ENCODE measurements at places on chromosomes 12 and 14.
A peak's percentile ranks its signal among the peaks of the same experiment; 100 is the strongest.

DNA sequence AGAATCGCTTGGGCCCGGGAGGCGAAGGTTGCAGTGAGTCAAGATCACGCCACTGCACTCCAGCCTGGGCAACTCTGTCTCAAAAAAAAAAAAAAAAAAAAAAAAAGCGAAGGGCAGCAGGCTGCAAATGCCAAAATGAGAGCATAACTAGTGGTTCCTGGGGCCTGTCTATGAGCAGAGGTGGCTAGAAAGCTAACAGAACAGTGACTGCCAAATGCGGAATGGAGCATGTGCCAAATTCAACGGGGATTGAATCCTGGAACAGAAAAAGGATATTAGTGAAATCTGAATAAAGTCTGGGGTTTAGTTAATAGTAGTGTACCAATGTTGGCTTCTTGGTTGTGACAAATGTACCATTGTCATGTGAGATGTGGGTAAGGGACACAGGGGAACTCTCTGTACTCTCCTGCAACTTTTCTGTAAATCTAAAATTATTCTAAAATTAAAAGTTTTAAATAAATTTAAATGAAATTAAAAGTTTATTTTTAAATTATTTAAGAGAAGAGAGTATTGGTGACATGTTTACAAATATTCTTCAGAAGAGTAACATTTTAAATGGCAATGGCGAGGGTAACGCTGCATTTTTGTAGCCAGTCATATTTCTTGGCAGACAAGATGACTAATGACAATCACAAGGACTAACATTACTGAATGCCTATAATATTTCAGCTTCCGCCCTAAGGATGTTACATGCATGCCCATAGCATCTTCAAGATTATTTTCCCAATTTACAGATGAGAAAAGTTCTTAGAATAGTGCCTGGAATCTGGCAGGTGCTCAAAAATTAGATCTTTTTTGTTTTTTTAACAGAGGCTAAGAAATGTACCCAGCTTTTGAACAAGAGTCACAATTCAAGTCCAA lies 28.9 kb upstream of the NUDT4 start:
- H3K36me3 ChIP-seq, result no peaks in the 10 kb centered on the region
- no peaks in the 10 kb centered on the region for H3K4me1 ChIP-seq
- DNase-seq, result no peak
- no peak overlapping the region for H3K27ac ChIP-seq
- H3K4me3 ChIP-seq, result no peak overlapping the region

DNA sequence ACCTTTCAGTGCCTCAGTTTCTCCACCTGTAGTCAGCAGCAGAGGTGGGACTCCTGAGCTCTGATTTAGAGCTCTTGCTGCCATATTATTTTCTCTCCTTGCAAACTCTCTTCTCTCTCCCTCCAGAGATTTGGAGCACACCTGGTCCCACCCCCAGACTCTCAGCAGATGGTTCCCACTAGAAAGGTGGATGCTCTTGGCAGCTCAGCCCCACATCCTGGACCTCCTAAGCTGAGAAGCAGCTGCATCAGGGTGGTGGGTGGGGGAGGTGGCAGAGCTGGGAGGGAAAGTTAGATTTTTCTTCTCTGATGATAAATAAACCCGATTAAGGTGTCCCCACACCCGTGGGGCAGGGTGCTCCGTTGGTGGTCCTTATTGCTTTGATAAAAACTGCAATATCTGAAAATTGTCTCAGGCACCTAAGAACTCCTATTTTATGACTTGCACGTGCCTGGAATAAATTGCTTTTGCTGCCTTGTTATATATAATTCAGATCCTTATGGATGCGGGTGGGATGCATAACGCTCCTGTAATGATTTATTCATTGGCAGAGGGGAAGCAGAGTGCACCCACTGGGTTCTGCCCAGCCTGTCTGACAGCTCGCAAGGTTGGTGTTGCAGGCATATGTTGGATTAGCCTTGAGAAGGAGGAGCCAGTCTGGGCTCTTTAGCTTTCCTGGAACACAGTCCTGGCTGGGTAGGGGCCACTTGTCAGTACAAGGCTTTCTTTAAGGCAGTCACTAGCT lies 214.2 kb downstream of the SUDS3 start:
- no peak overlapping the region for H3K4me3 ChIP-seq
- no peak overlapping the region for H3K27ac ChIP-seq

GRCh38 chr14:48805315-48805714 lies 780.9 kb downstream of the RPS29 start:
- no peak overlapping the region for H3K27ac ChIP-seq
- H3K36me3 ChIP-seq, result no peaks in the 10 kb centered on the region
- no peak overlapping the region for H3K4me3 ChIP-seq
- no peak for DNase-seq

DNA sequence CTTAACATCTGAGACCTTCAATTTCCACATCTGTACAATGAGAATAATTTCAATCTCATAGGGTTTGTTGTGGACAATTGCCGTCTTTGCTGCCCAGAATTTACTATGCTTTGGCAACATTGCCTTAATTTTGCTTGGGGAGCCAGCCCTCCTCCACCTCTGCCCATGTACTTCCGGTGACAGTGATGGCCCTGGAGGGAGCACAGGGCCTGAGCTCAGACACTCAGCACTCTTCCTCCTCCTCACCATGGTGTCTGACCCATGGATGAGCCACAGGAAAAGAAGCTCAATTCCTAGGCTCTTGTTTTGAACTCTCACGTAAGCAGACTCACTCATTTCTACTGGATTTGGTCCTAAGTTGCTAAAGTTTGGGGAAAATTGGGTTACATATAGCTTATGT lies 58.2 kb downstream of the TBC1D30 start:
- no peak for DNase-seq
- no peaks in the 10 kb centered on the region for H3K36me3 ChIP-seq
- H3K4me1 ChIP-seq, result peaks cover 5% of the 10 kb centered on the region
- no peak overlapping the region for H3K27ac ChIP-seq

DNA sequence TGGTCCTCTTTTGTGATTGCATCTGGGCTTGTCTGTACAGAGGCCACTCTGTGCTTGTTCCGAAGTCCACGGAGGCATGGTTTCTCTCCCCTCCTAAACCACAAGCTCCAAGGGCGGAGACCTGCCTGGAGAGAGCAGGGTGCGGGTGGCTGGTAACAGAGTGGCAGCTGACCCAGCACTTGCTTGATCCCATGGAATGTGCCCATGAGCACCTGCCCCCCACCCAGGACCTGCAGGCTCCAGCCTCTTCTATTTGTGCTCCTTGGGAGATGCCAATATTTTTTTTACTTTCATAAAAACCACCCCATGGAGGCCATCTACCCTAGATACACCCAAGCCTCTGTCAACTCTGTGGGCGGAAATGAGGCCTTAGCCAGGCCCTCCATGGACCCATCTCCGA lies 104.7 kb downstream of the PRMT8 start:
- peaks cover 2% of the 10 kb centered on the region for H3K27me3 ChIP-seq
- DNase-seq, result no peak
- H3K4me1 ChIP-seq, result no peaks in the 10 kb centered on the region
- H3K27ac ChIP-seq, result no peak overlapping the region
- H3K36me3 ChIP-seq, result no peaks in the 10 kb centered on the region

DNA sequence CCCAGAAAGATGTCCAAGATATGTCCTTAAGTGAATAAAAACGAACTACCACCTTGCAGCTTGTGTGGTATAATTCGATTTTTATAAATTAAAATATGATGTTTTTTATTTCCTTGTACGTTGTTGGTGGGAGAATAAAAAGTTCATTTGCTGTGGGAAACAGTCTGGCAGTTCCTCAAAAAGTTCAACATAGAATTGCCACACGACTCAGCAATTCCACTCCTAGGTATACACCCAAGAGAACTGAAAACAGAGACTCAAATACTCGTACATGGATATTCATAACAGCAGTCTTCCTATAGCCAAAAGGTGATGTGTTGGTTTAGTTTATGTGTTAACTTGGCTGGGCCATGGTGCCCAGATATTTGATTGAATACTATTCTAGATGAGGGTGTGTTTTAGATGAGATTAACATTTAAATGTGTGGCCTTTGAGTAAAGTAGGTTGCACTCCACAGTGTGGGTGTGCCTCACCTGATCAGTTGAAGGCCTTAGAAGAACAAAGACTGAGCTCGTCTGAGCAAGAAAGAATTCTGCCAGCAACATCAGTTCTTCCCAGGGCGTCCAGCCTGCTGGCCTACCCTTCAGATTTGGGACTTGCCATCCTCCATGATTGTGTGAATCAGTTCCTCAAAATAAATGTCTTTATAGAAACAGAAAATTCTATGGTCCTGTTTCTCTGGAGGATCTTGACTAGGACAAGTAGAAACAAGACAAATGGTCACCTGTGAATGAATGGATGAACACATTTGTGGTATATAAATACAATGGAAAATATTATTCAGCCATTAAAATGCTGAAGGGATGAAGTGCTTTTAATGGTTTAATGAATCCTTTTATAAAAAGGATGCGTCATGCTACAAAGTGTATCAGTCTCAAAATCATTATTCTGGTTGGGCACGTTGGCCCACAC lies 5.1 kb upstream of the DENR start:
- no peak overlapping the region for H3K4me3 ChIP-seq
- H3K4me1 ChIP-seq, result peaks cover 8% of the 10 kb centered on the region
- H3K27me3 ChIP-seq, result no peaks in the 10 kb centered on the region
- H3K27ac ChIP-seq, result no peak overlapping the region
- no peak for DNase-seq

GRCh38 chr12:38995249-38995648 lies 89.9 kb upstream of the CPNE8 start:
- H3K4me3 ChIP-seq, result no peak overlapping the region
- DNase-seq, result no peak
- H3K27ac ChIP-seq, result no peak overlapping the region
- no peaks in the 10 kb centered on the region for H3K27me3 ChIP-seq
- no peaks in the 10 kb centered on the region for H3K4me1 ChIP-seq

DNA sequence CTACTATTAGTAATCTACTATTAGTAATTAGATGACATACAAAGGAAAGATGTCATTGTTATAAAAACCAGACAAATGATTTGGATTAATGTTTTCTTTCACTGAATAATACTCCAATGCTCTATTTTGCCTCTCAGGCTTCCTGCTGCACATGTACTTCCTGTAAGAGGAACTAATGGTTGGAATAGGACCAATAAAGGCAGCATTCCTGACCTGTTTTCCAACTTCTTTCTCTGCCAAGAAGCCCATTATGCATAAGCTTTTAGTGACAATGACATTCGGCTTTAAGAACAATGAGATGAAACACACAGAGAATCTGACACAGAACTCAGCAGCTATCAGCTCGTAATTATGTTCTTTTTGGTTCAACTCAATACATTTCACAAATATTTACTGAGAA lies 5.2 kb upstream of the C12orf56 start:
- no peaks in the 10 kb centered on the region for H3K36me3 ChIP-seq
- no peak for DNase-seq
- H3K27ac ChIP-seq, result no peak overlapping the region
- peaks cover 16% of the 10 kb centered on the region for H3K27me3 ChIP-seq
- no peak overlapping the region for H3K4me3 ChIP-seq

- no peak overlapping the region for H3K4me3 ChIP-seq
- H3K36me3 ChIP-seq, result peaks cover 1% of the 10 kb centered on the region
- H3K4me1 ChIP-seq, result peaks cover 5% of the 10 kb centered on the region
- DNase-seq, result no peak
These were observed 61.0 kb downstream of the LRRC74A start for GRCh38 chr14:76887191-76887590.

GRCh38 chr12:31849090-31849687 lies 110.0 kb upstream of the RESF1 start:
- H3K4me3 ChIP-seq, result no peak overlapping the region
- H3K27ac ChIP-seq, result no peak overlapping the region
- no peak for DNase-seq
- H3K36me3 ChIP-seq, result peaks cover 34% of the 10 kb centered on the region
- H3K27me3 ChIP-seq, result no peaks in the 10 kb centered on the region

DNA sequence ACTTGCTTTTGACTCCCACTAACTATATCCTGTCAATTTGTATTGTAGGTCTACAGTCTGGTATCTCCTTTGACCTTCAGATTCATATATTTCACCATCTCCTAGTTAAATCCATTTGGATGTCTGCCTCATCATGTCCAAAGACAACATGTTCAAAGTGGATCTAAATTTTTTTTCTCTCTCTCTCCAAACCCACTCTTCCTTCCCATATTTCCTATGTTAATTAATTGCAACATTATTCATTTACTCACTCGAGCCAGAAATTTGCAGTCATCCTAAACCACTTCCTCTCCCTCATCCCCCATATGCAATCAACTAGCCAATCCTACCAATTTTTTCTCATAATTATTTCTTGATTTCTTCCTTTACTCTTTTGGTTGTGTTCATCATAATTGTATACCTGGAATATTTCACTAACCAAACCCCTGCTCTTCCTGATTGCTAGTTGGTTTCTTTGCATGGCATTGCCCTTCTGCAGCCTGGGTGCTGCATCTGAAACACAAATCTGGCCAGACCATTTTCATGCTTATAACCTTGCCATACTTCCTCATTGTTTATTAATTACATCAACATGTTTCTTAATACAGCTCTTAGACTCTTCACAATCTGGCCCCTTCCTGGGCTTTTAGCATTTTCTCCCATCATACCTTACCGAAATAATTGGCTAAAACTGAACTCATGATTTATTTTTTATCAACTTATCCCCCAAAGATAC lies 442.2 kb downstream of the ADAMTS20 start:
- H3K36me3 ChIP-seq, result no peaks in the 10 kb centered on the region
- no peaks in the 10 kb centered on the region for H3K4me1 ChIP-seq
- no peaks in the 10 kb centered on the region for H3K27me3 ChIP-seq
- no peak overlapping the region for H3K4me3 ChIP-seq

- H3K27ac ChIP-seq, result no peak overlapping the region
- peaks cover 11% of the 10 kb centered on the region for H3K27me3 ChIP-seq
- H3K4me1 ChIP-seq, result no peaks in the 10 kb centered on the region
- no peaks in the 10 kb centered on the region for H3K36me3 ChIP-seq
These were observed 15.8 kb upstream of the DTX1 start for GRCh38 chr12:113040722-113041171.

- H3K36me3 ChIP-seq, result no peaks in the 10 kb centered on the region
- no peak for DNase-seq
These were observed 99.2 kb downstream of the C12orf50 start for GRCh38 chr12:87930033-87930432.

GRCh38 chr12:121085506-121086353 lies 46.7 kb upstream of the OASL start:
- H3K27ac ChIP-seq, result no peak overlapping the region
- H3K4me1 ChIP-seq, result peaks cover 14% of the 10 kb centered on the region
- no peaks in the 10 kb centered on the region for H3K36me3 ChIP-seq
- H3K27me3 ChIP-seq, result peaks cover 10% of the 10 kb centered on the region

- no peaks in the 10 kb centered on the region for H3K4me1 ChIP-seq
- no peak overlapping the region for H3K27ac ChIP-seq
- no peak overlapping the region for H3K4me3 ChIP-seq
- no peaks in the 10 kb centered on the region for H3K27me3 ChIP-seq
- DNase-seq, result no peak
These were observed 23.5 kb upstream of the CRIP2 start for GRCh38 chr14:105450864-105451720.

- H3K27ac ChIP-seq, result peak overlapping the region; percentile 76
- H3K27me3 ChIP-seq, result no peaks in the 10 kb centered on the region
- H3K4me1 ChIP-seq, result peaks cover 63% of the 10 kb centered on the region
- DNase-seq, result peak; percentile 58
These were observed 58.6 kb downstream of the SLC38A1 start for GRCh38 chr12:46209914-46210872.

GRCh38 chr12:7628381-7628961 lies 37.2 kb downstream of the APOBEC1 start:
- no peak for DNase-seq
- H3K27me3 ChIP-seq, result peaks cover 17% of the 10 kb centered on the region
- H3K36me3 ChIP-seq, result no peaks in the 10 kb centered on the region
- no peaks in the 10 kb centered on the region for H3K4me1 ChIP-seq
